ENCODE measurements at places on chromosomes 16 and 17. TPM values are rescaled to one million over a fixed set of nuclear protein-coding genes. Genes with fewer than 3 reads are reported as not detected.

Gene TMEM235
- total RNA-seq = not detected

Gene MYH13
- not detected for total RNA-seq

Gene FAM171A2
- total RNA-seq = 1.2 TPM

Gene TMC8
- total RNA-seq = 33.8 TPM

Gene KRTAP1-5
- not detected for total RNA-seq

Gene ZG16
- total RNA-seq = not detected

Gene PRAC2
- not detected for total RNA-seq

Gene USP43
- total RNA-seq = 6.8 TPM

Gene TMIGD1
- total RNA-seq = not detected

Gene TBC1D3C
- total RNA-seq = 0.38 TPM

Gene FKBP10
- total RNA-seq = 27.4 TPM

- H3K36me3 ChIP-seq = no peaks in the 10 kb centered on the region
- DNase-seq = no peak
- H3K27me3 ChIP-seq = no peaks in the 10 kb centered on the region
- no peak overlapping the region for H3K27ac ChIP-seq
These were observed 143.1 kb upstream of the GSE1 start for GRCh38 chr16:85469929-85470590.

DNA sequence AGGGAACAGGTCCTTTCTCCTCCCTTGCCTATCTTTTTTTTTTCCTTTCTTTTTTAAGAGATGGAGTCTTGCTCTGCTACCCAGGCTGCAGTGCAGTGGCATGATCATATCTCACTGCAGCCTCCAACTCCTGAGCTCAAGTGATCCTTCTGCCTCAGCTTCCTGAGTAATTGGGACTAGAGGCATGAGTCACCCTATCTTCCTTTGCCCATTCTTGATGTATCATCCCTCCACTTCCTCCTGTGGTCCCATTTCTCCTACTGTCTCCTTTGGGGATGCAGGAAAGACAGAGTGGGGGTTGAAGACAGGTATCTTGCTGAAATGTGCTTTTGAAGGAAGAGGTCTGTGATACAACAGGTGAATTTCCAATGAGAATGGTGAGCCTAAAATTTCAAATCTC, 5.5 kb downstream of the MYO19 start:
- no peaks in the 10 kb centered on the region for H3K27me3 ChIP-seq
- DNase-seq = no peak
- peaks cover 7% of the 10 kb centered on the region for H3K4me1 ChIP-seq

DNA sequence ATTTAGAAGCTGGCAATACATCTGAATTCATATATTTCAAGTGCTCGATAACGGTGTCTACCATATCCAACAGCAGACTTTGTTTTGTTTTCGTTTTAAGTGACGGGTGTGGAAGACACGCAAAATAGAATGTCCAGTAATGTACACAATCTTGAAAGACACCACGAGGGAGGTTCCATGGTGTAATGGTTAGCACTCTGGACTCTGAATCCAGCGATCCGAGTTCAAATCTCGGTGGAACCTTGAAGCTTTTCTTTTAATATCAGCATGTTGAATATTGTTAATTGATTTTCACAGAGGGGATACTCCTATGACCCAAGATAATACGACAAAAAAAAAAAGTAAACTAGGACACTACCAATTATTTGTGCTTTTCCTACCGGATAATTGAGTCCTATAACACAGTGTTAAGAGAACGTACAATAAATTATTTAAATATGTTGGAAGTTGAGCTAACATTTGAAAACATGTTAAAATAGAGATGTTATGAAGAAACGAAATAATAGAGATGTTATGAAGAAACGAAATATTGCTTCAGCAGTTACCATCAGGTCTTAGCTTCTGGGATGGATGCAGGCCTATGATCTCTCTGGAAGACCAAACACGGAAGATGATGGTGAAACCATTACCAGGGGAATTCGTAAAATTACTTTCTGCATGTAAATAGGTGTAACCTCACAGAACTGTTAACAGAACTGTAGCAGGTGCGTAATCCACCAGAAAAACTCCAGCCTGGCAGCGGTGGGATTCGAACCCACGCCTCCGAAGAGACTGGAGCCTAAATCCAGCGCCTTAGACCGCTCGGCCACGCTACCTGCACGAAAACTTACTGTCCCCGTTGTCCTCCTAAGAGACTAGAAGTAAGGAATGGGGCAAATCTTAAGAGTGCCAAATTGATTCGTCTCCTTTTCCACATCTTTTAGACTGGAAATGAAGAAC, 1.5 kb upstream of the ALOXE3 start:
- H3K36me3 ChIP-seq = no peaks in the 10 kb centered on the region
- peaks cover 70% of the 10 kb centered on the region for H3K4me1 ChIP-seq
- H3K27me3 ChIP-seq = peaks cover 70% of the 10 kb centered on the region
- peak overlapping the region; percentile 74 for H3K4me3 ChIP-seq
- peak overlapping the region; percentile 75 for H3K27ac ChIP-seq

DNA sequence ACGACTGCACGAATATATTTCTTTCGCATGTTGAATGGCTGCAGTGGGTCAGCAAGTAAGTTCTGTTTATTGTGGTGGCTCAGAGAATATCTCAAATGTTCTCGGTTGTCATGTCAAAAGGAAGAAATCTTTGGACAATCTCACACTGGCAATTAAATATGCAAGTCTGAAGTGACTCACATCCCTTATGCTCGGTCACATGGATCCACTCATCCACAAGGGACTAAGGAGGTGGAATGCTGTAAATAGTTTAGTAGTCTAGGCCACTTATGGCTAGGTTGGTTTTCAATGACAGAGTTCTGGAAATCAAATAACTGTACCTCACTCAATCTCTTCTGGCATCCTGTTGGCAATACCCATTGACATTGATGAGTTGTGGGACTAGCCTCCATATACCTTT, 33.0 kb upstream of the PMP22 start:
- no peak for DNase-seq
- H3K36me3 ChIP-seq = no peaks in the 10 kb centered on the region
- H3K4me3 ChIP-seq = no peak overlapping the region
- H3K27ac ChIP-seq = no peak overlapping the region
- H3K4me1 ChIP-seq = no peaks in the 10 kb centered on the region

GRCh38 chr16:4411684-4412083, 4.7 kb downstream of the CORO7 start:
- no peak overlapping the region for H3K4me3 ChIP-seq
- peak; percentile 53 for DNase-seq
- H3K27ac ChIP-seq = peak overlapping the region; percentile 44
- H3K36me3 ChIP-seq = peaks cover 57% of the 10 kb centered on the region

- peak overlapping the region; percentile 71 for H3K4me3 ChIP-seq
- H3K4me1 ChIP-seq = peaks cover 47% of the 10 kb centered on the region
- no peaks in the 10 kb centered on the region for H3K27me3 ChIP-seq
- DNase-seq = no peak
These were observed 585 bp downstream of the AP1G1 start for GRCh38 chr16:71807905-71808592.

- H3K27ac ChIP-seq = peak overlapping the region; percentile 69
- no peaks in the 10 kb centered on the region for H3K27me3 ChIP-seq
- peaks cover 42% of the 10 kb centered on the region for H3K4me1 ChIP-seq
- H3K36me3 ChIP-seq = peaks cover 74% of the 10 kb centered on the region
- H3K4me3 ChIP-seq = no peak overlapping the region
These were observed 4.7 kb upstream of the MXRA7 start for GRCh38 chr17:76715496-76715830.

DNA sequence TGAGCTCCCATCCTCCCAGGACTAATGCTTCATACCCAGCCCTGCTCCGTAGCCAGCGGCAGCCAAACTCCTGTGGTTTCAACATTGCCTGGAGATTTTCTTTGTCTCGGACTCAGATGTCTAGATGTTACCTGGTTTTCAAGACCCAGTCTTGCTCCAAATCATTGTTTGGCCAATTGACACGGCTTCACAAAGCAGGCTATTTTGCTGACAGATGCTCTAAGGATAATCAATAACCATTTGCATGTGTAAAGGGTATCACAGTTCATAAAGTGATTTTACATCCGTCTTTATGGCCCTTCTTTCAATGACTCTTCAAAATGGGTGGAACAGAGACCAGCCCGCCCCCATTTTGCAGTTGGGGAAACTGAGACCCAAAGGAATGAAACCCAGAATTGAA, 153.4 kb downstream of the SALL1 start:
- no peaks in the 10 kb centered on the region for H3K4me1 ChIP-seq
- no peak overlapping the region for H3K4me3 ChIP-seq
- H3K27ac ChIP-seq = no peak overlapping the region
- no peak for DNase-seq

DNA sequence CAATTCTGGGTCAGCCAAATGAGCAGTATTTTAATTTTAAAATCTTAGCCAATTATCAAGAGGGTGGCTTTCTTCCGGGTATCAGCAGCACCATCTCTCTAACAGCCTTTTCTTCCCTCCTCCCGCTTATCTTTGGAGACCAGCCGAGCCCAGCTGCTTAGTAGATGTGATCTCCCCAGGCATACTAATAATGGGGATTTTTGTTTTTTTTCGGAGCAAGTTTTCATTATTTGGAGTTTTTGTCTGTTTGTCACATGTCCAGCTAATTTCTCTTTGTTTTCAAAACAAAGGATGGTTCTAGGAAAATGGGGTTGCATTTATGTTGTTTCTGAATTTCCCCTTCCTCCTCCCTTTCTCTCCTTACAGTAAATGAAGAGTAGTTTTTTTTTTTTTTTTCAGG, 170.5 kb upstream of the MPHOSPH6 start:
- DNase-seq = no peak
- H3K36me3 ChIP-seq = no peaks in the 10 kb centered on the region
- H3K4me1 ChIP-seq = no peaks in the 10 kb centered on the region
- no peak overlapping the region for H3K27ac ChIP-seq

- DNase-seq = peak; percentile 42
- no peaks in the 10 kb centered on the region for H3K27me3 ChIP-seq
- peak overlapping the region; percentile 8 for H3K27ac ChIP-seq
- H3K4me3 ChIP-seq = no peak overlapping the region
These were observed 39.2 kb downstream of the BRD7 start for GRCh38 chr16:50329446-50330189.

- no peaks in the 10 kb centered on the region for H3K4me1 ChIP-seq
- no peaks in the 10 kb centered on the region for H3K36me3 ChIP-seq
- DNase-seq = no peak
- no peaks in the 10 kb centered on the region for H3K27me3 ChIP-seq
These were observed 414.1 kb upstream of the CDH8 start for GRCh38 chr16:62450291-62450690.

DNA sequence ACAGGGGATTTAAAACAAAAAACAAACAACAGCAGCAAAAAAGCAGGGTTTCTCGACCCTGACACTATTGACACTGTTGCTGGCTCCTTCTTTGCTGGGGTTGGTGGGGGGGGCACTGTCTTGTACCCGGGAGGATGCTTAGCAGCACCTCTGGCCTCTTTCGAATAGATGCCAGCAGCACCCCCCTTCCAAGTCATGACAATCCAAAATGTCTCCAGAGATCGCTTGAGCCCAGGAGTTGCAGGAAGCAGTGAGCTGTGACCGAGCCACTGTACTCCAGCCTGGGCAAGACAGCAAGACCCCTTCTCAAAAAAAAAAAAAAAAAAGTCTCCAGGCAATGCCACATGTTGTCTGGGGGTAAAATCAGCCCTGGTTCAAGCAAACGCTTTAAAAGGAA, 20.3 kb downstream of the SERPINF1 start:
- H3K4me1 ChIP-seq = peaks cover 76% of the 10 kb centered on the region
- peaks cover 46% of the 10 kb centered on the region for H3K36me3 ChIP-seq
- H3K27ac ChIP-seq = peak overlapping the region; percentile 95
- no peaks in the 10 kb centered on the region for H3K27me3 ChIP-seq

GRCh38 chr17:21482189-21482865, 106.2 kb downstream of the KCNJ12 start:
- H3K4me1 ChIP-seq = no peaks in the 10 kb centered on the region
- peaks cover 5% of the 10 kb centered on the region for H3K27me3 ChIP-seq
- no peak for DNase-seq
- H3K36me3 ChIP-seq = no peaks in the 10 kb centered on the region

DNA sequence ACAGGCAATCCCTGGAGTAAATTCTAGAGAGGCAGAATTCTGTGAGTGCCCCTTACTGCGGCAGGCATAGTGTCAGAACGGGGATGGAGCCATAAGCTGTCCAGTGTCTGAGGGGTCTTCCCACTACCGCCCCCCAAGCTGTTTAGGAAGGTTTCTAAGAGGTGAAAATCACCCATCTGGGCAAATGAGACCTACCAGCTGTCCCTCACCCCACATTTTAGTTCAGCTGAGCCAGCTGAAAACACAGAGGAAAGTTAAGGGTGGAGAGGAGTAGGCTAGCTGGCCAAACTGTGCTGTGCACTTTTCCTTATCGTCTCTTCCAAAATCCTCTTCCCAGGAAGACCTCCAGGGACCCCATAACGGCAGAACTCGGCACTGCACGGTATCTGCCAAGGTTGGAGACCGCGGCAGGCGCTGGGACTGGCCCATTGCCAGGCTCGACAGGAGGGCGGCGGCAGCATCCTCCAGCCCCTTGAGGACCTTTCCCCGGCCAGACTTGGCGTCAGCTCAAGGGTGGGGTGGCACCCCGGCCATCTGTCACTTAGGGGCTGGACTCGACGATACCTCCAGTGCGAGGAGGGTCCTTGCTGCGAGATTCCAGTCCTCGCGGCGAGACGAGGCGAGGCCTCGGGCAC, 955 bp downstream of the ACLY start:
- peak; percentile 67 for DNase-seq
- peak overlapping the region; percentile 100 for H3K4me3 ChIP-seq
- H3K4me1 ChIP-seq = peaks cover 40% of the 10 kb centered on the region
- peak overlapping the region; percentile 89 for H3K27ac ChIP-seq
- no peaks in the 10 kb centered on the region for H3K27me3 ChIP-seq

GRCh38 chr16:75202069-75202590, 4.8 kb downstream of the CTRB2 start:
- no peaks in the 10 kb centered on the region for H3K36me3 ChIP-seq
- peaks cover 13% of the 10 kb centered on the region for H3K27me3 ChIP-seq

DNA sequence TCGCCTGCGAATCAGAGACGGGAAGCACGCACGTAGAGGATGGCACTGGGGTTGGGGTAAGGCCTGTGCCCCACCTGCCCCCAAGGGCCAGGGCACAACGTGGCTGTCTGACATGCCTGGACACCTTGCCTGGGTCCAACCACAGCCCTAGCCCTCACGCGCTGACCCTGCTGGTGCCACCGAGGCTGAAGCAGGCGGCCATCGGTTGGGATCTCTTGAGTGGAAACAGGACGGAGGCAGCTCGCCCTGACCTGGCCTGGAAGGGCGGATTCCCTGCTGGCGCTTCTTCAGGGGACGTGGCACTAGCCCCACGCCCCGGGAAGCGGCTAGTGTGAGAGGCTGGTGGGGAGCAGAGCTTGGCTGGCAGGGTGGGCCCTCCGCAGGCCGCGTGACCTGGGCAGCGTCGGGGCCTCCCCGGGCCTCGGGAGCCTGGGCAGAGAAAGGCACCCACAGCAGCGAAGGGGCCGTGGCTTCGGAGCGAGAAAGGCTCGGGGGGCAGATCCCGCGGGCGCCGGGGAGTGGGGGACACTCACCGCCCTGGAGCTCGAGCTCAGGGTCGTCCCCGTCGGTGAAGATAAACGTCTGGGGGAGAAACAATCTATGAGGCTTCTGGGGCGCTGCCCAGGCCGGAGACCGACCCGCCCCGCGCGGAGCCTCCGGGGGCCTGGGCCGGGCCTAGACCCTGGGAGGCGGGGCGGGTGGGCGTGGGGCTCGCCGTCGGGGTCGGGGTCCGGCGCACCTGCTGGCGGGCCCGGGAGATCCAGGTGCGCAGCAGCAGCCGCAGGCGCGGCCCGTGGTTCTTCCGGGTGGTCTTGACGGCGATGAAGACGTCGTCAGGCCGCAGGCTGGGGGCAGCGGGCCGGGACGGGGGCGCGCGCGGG, 610 bp downstream of the RFNG start:
- no peaks in the 10 kb centered on the region for H3K27me3 ChIP-seq
- H3K36me3 ChIP-seq = peaks cover 58% of the 10 kb centered on the region
- no peak for DNase-seq

Data from lower lobe of right lung (tissue), 2 donors.